ENCODE measurements at places on chromosomes 6 and 20.

GRCh38 chr6:35370785-35371493, 28.6 kb downstream of the PPARD start:
- no peak for DNase-seq

GRCh38 chr6:17758119-17758518, 51.4 kb upstream of the NUP153 start:
- no peak for DNase-seq

DNA sequence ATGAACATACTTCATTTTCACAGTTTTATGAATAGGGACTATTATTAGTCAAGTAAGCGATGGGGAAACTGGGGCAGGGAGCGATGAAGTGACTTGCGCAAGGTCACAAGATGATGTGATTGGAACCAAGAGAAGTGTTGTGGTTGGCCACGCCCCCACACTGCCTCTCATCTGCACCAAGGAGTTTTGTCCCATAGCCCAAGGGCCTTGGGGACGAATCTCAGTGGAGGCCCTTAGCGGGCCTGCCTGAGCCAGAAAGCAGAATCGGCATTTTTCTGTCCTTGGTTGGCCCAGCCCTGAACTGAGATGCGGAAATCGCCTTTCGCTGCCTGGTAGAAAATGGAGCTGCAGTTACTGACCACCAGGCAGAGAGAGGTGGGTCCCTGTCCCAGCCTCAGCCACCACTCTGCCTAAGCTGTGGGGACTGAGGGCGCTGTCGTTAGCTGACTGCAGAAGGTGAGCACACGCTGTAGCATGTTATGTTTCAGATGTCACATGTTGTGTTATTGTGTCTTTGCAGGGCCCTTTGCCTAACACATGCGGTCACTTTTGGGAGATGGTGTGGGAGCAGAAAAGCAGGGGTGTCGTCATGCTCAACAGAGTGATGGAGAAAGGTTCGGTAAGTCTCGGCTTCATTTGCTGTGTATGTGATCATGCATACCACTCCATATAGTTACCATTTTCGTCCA, 57.8 kb downstream of the PTPN1 start:
- DNase-seq: no peak

DNA sequence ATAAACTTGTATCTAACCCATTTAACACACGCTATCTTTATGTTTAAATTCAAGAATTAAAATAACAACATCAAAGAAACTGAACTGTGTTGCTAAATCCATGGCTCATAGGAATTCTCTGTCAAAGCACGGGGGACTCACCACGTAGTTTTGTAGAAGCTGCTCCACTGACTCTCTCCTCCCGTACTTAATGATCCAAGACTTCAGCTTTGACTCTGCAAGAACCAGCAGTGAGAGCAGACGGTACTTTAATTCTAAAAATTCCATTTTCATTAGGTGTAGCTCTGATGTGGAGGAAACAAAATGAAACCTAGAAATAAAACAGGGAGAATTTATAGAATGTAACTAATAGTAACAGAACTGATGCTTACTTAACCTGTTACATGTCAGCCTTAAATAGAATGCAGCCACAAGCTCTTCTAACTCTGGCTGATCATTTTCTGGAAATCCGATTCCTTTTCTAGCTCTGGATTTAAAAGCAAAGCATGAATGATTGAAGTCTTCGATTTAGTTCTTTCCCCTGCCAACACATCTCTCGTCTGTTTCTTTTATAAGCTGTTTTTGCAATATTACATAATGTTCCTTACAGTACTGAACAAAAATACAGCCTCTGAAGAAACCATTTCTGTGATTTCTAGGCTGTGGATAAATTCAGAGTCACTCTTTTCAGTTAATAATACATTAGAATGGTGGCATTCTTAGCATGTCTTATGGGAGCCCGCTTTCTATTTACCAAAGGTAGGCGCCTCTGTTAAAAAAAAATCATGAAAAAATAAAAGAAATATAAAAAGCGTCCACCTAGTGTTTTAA, 165.5 kb downstream of the SYNE1 start:
- no peak for DNase-seq

- no peak for DNase-seq
Observed at GRCh38 chr6:144139817-144140216, 10.5 kb upstream of the STX11 start.

DNA sequence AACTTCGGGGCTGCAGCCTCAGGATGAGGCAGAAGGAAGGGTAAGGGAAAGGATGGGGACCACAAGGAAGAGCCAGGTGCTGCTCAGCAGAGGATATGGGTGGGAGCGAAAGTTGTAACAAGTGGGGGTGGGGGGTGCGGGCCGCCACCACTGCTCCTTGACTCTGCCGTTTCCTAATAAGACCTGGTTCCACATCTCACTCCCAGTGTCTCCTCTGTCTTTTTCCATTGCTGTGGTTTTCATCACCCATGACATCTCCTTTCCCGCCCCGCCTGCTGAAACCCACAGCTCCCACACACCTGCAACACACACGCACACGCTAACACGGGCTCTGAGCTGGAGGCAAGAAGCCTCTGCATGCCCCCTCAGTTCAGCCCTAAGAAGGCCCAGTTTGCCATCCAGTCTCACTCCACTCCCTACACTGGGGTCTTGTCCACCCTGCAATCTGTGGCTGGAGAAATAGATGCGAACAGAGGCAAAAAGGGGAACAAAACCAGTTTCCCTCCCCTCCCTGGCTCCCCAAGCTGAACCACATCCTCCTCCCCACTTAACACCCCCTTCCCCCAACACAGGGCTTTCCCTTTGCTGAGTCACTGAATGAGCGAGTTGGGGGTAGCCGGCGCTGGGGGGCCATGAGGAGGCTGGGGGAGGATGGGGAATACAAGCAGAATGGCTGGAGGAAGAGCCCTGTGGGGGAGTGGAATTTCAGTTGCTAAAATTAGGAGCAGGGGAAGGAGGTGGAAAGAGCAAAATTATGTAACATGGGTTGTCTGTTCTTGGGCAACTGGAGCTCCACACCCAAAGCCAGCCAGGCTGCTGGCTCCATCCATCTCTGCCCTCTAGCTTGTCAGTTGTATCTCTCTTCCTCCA, 11.5 kb downstream of the NFKBIL1 start:
- no peak for DNase-seq

DNA sequence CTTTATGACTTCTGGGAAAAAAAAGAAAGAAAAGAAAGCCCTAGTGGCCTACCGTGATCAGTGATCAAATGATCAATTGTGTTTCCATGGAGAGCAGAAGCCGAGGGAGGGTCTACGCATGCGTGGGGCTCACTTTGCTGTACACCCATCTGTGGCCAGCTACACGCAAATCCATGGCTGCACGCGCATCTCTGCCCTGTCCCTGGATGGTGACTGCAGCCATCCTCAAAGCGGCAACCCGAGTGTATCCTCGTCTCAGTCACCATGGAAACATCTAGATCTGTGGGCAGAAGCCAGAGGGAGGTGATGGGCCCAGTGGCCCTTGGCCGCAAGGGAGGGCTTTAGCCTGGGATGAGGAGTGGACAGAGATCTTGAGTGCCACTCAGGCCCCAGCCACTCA, 785 bp upstream of the ULBP3 start:
- DNase-seq: peak; percentile 62

- no peak for DNase-seq
Observed at GRCh38 chr20:15831201-15831600, 742.0 kb downstream of the KIF16B start.

- no peak for DNase-seq
Observed at GRCh38 chr20:18515973-18516372, 8.2 kb downstream of the SEC23B start.

DNA sequence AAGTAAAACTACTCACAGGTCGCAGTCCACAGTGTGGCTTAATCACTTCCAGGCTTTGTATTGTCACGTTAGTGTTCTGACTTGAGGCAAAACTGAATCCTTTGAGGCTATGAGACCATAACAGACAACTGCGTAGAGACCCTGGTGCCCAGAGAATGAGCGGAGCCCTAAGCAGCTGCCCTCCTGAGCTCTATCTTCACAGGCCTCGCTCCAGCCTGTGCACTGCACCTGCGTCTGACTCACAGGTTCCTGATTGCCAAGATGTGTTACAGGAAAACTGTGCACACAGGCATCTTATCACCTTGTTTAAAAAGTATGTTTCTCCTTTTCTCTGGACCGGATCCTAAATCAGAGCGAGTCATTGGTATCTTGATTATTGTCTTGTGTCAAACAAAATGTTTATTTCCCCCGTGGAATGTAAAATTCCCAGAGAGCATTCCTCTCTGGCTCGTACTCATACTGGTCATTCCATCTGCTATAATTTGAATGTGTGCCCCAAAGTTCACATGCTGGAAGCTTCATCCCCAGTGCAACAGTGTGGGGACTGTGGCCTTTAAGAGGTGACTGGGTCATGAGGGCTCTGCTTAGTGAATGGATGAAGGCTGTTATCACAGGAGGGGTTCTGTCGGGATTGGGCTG, 25.7 kb downstream of the PRR18 start:
- DNase-seq: no peak

DNA sequence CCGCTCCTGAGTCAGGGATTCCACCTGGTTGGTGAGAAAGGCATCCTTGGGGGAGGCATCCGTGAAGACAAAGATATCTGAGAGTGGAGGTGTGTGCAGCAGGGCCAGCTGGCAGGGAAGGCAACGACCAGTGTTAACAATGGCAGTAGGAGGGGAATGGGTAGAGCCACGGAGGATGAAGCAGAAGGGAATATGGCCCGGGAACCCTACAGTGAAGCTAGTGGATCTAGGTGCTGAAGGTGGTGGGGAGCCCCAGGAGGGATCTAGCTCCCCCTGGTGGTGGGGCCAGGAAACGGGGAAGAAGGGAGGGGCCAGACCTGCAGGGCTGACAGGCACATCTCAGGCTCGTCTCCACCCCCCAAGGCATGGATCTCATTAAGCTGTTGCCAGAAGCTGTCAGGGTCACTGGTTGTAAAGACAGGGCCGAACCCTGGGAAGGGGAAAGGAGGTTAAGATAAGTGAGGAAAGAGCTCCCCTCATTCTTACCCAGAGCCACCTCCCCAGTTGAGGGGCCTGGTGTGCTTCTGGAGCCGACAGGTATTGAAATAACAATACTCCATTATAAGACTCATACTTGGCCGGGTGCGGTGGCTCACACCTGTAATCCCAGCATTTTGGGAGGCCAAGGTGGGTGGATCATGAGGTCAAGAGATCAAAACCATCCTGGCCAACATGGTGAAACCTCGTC, 7.3 kb downstream of the VWA7 start:
- DNase-seq: no peak

GRCh38 chr20:5895626-5896025, 54.7 kb downstream of the TRMT6 start:
- DNase-seq: no peak

DNA sequence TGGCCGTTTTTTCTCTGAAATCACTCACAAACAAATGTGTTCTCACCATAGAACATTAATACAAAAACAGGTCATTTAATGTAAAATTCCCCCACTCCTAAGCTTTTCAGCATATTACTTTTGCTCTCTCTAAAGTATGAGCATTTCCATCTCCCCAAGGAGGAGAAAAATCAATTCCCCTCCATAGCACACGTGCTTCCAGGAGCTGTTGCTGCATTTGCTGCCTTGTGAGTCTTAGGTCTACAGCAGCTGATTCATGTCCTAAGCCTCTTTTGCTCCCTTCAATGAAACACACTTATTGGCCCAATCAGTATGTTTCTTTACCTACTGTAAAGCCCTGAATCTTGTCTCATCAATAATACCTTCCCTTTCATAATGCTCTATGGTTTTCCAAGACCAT, 6.4 kb upstream of the COL9A1 start:
- DNase-seq: no peak

DNA sequence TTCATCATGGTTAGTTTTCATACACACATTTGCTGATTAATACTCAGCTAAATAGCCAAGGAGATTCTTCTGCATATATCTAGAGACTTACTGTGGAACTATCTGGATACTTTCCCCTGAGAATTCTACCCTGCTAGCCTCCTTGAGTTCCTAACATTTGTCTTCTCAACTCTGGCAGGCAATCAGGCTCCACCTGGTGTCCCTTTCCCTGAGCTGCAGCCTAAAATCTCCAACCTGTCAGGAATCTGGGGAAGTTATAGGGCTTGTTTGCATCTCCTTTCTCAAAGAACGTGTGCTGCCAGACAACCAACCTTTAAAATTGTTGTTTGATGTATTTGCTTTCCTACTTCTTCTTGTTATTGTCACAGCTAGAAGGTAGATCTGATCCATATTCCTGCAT, 73.4 kb downstream of the FUT9 start:
- DNase-seq: no peak

DNA sequence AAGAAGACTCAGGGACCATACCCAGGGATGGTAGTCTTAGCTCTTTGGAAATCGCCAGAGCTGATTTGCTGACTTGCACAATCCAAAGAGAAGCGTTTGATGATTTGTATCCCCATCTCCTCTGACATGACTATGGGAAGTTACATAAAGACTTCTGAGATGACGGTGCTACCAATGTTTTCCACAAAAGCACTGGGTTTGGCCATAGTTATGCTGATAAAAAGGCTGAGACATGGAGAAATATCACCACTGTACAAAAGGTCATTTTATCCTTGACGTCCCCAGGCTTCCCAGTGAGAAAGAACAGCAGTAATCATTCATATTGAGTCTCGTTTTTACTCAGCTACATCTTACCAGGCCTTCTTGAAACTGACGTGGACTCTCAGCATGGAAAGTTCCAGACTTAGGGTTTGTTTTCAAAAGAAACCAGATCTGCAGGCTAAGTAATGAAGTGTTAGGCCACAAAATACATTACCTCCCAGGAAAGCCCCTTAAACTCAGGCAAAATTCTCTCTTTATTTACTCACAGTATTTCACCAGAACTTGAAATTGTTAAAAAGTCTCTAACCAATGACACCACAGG, 370.3 kb upstream of the JARID2 start:
- DNase-seq: no peak
